EH (cell line): ENCODE measurements at places on chromosomes 2 and 18.

- DNase-seq, result no peak
Observed at GRCh38 chr18:57913686-57914085, 110.6 kb upstream of the ATP8B1 start.

DNA sequence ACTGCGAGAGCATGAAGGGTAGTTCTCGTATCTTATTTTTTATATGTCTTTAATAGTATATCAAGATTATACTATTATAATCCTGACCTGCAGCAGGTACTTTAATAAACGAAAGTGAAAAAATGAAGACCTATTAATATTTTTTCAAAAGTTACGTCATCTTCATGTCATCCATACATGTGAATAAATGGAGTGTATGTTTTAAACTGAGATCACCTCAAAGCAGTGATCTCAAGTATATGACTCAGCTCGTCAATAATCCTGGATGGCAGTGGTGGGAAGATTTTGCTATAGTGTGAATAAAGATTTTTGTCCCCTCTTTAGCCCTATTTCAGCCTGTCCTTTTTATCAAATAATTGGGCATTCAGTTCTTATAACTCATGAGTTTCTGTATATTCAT is 166.3 kb upstream of the FBXO11 start:
- no peak for DNase-seq

GRCh38 chr2:101864426-101864825 is 127.3 kb upstream of the IL1R2 start:
- DNase-seq, result no peak

GRCh38 chr2:28438532-28439063 is 45.9 kb downstream of the FOSL2 start:
- no peak for DNase-seq

DNA sequence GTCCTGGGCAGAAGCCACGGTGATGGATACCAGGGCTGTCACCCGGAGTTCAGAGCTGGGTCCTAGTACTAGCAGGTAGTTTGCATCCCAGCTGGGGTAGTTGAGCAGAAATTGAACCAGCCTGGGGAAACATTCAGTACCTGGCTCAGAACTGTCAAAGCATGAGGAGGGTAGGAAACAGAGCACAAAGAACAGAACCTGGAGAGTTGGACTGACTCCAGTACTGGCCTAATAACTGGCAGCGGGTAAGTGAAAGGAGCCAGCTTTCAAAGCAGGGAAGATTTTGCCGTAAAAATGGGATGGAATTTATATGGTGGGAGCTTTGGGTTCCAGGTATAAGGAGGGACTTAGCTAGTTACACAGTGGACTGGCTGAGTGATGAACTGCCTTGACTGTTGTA is 23.8 kb downstream of the ATG16L1 start:
- DNase-seq, result no peak

DNA sequence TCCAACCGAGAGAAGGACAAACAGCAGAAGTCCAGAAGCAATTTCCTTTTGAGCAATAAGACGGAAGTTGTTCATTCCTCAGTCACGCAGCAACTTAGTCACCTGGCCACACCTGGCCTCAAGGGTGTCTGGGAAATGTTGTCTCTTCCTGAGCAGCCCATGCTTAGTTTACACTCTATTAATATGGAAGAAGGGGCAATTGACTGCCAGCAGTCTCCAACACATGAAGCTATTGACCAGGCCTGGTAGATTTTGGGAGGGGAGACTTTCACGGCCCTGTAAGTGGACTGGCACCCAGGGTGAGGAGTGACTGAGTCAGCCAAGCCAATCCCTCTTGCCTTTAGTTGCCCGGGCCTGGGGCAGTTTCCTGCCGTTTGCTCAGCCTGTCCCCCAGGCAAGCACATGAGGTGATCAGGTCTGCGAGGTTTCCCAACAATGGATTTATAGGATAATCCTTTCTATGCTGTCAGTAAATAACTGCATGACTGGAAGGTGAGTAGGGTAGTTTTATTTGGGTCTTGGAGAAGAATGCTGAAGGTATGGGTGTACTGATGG is 43.8 kb upstream of the PPP4R1 start:
- no peak for DNase-seq

GRCh38 chr2:46073540-46074046 is 223.6 kb upstream of the EPAS1 start:
- DNase-seq, result peak; percentile 99

DNA sequence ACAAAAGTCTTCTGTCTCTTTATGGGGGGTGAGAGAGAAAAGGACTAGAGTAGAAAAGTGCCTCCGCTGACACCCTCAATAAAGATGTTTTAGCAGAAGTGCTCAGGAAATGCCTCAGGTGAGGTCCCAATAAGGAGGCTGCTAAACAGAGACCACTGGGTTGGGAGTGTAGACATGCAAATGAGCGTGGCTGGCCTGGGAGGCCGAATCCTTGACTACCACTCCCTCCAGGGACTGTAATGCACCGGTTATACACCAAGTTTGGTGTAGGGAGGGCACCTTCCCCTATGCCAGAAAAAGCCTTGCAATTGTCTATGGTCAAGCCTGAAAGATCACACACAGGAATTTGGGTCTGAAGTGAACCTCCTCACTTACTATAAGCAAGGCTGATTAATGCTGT is 1.8 kb downstream of the TMX3 start:
- peak; percentile 4 for DNase-seq

GRCh38 chr2:75513616-75514170 is 47.0 kb downstream of the EVA1A start:
- DNase-seq, result peak; percentile 32
